ENCODE measurements at places on chromosomes 16 and 17.
A peak's percentile ranks its signal among the peaks of the same experiment; 100 is the strongest.

DNA sequence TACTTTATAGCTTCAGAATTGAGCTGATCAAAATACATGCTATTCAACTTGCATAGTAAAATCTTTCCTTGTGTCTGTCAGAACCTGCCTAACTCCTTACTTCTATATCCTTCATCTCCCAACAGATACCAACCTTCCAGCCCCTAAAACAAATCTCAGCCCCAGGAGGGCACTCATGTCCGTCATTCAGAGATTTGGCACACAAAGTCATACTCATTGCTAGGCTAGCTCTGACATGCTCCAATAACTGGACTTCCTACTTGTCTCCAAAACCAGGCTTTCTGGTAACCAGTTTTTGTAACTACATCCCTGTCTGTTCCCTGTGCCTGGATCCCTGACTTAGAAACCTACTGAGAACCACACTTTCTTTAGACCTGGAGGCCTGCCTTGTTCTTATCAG is 37.5 kb upstream of the DHX40 start:
- no peak for DNase-seq

DNA sequence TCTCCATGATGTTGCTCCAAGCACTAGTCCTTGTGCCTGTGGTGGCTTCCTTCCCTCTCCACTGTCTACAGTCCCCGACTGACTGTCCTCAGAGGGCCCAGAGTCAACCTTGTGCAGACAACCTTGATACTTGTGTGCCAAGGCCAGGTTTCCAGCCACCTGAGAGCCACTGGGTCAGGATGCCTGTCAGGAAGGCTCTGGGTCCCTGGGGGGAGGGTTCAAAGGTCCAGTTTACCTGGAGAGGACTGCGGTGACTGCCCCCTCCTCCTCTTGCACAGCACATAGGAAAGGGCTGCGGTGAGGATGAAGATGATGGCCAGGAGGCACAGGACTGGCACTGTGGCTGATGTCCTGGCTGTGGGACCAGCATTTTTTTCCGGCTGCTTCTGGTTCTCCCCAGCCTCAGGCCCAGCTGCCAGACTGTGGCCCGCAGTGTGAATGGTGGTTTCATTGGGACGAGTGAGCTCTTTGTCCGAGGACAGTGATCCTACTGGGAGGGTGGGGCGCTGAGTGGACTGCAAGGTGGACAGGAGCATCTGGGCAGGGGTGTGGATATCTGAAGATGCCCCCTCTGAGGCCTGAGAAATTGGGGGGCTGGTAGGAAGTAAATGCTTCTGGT is 3.7 kb downstream of the MED11 start:
- no peak for DNase-seq

DNA sequence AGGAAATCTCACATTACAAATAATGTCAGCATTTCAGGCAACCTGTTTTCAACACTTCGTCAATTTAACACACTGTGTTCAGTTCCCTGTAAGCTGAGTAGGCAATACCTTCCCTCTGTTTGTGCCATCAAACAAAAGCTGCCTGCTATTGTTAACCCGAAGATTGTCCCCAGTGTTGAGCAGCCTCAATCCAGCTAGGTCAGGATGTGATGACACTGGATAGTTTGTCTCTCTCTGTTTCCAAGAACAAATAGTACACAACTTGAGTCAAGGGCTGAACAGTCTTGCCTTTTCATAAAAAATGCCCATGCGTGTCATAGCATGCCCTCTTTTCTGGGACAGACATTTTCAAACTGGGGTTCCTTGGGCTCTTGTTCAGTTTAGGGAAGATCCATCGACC is 36.4 kb downstream of the HSD17B2 start:
- DNase-seq = no peak

- DNase-seq = no peak
These were observed 118.6 kb upstream of the TNRC6C start for GRCh38 chr17:77839698-77840512.

GRCh38 chr17:44760474-44761308 is 1.9 kb downstream of the ADAM11 start:
- DNase-seq = no peak

DNA sequence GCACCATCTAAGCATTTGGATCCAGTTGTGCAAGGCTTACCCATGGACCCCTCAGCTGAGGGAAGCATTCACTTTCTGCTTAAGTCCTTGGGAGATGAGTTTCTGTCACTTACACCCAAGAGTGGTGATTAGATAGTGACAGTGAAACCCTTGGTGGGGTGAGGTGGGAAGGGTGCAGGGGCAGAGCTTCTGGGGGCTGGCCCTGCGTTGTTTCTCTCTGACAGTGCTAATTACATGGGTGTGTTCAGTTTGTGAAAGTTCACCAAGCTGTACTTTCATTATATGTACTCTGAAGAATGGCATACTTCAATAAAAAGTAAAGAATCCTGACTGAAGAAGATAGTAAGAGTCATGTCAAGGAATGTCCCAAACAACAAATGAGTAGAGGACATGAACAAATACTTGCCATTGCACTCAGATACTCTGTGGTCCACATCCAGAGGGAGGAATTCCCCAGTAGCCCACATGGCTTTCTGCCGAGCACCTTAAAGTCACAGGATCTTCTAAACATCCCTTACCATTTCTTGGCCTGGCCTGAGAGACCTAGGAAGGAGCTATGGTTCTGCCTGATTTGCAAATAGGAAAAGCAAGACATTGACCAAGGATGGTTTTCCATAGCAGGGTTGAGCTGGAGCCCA is 8.4 kb downstream of the CHST6 start:
- no peak for DNase-seq

DNA sequence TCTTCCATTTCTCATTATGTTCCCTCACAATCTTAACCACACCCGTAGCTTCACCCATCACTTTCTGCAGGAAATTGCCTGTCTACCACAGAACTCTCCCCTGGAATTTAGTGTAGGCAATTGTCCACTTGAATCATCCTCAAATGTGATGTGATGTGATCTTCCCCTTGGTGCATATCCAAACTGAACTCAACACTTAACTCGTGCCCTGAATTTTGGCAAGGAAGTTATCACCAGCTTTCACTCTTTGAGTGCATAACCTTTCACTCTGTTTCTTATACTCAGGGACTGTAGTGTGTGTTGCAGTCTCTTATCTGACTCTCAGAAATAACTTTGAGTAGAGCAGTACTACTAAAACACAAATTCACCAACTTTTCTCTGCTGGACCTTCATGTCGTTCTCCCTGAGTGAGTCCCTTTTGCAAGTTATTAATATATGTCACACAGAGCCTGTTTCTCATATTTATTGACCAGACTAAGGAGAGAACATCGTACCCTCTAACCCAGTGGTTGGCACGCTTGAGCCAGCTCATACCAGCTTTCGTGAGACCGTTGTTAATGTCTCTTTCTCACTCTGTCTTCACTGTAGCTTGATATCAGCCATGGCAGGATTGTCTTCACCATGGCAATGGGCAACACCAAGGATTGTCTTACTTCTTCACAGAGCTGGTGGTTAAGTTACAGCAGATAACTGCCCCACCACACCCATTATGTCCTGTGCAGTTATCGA is 558.9 kb upstream of the HSBP1 start:
- no peak for DNase-seq

DNA sequence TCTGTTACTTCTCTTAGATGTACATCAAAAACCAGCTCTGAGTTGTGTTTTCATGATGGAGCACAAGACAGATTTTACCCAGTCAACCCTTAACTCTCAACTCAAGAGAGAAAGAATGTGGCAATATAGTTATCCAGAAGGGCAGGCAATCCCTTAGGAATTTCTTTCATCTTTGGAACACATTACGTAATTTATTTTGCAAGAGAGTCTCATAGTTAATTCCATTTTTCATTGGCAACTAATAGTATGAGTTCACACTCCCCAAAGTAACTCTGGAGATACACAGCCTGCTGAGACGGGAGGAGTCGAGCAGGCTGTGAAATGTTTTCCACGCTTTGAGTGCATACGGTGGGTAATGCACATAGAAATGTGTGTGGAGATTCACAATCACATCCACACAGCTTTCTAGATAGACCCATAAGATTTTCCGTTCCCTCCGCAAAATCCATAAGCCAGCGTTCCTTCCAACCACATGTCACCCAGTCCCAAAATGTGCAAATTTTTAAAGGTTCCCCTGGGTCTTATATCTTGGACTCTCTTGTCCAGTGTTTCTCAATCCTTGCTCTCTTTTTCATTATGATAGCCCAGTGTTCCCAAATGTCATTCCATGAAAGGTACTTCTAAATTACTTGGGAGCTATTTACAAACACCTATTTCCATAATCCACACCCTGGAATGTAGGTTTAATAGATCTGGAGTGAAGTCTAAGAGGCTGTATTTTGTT is 8.4 kb upstream of the CDRT4 start:
- no peak for DNase-seq

DNA sequence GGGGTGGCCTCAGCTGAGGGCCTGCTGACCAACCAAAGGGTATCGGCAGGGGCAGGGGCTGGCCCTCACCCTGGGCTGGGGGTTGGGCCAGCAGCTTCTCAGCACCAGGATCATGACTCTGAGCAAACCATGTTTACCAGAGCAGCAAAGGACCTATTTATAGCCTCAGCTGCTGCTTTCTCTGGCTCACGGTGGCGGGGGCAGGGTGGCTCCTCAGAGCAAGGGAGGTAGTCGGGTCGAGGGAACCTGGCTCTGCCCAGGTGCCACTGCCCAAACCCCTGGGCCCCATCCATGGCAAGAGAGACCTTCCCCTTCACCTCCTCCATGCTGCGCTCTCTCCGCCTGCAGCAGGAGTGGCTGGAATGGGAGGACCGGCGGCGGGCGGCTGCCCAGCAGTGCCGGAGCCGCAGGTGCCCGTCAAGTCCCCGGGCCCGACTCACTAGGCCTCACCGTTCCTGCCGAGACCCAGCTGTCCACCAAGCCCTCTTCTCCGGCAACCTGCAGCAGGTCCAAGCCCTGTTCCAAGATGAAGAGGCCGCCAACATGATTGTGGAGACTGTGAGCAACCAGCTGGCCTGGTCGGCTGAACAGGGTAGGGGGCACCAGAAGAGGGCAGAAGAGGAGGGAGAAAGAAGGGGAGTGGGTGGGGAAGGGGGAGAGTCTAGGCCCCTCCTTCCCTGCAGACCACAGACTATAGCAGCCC is at the start of gene ASB16:
ASB16 (plus strand) TSS at position 206 of the 703 bp plus-strand sequence; CDS start at position 292, 86 bp downstream.
- no peak for DNase-seq

DNA sequence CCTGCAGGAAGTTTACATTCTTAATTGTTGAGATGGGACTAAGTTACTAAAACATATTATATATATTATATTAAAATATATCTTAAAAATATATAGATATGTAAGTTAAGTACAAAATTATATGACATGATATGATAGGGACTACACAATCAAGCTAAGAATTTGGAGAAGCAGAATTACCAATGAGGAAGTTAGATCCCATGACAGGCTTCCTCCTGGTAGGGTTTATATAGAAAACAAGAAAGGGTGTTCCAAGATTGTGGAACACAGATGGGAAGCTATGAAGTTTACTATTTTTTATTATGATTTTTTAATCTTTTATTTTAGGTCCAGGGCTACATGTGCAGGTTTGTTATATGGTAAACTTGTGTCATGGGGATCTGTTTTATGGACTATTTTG is 260.8 kb upstream of the ZFHX3 start:
- no peak for DNase-seq

GRCh38 chr17:48871035-48871550 is 21.5 kb upstream of the ATP5MC1 start:
- DNase-seq = no peak

DNA sequence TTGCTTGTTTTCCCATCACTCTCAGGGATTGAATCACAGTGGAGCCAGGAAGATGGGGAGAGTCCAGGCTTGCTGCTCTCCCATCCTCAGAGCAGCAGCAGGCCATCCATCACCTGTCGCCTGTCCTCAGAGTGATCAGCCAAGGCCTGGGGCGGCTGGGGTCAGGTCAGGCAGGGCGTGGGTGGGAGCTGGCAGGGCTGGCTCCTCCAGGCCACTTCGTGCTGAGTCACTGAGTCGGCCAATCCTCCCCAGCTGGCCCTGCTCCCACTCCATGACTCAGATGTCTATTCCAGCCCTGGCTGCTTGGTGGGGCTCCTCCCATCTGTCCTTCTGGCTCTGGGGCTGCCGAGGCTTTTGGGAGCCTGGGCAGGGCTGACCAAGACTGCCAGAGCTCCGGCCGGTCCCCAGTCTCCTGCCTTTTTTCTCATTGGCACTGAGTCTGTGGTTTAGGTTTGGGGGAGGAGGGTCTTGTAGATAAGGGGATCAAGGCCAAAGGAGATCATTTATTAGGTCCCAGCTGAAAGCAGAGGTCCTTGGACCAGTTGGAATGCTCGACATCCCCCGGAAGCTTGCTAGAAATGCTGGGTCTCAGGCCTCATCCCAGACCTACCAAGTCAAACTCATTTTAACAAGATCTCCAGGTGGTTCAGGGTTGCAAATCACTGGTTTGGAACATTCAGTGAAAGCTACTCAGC is 72.7 kb downstream of the ABCC1 start:
- DNase-seq = peak; percentile 92

DNA sequence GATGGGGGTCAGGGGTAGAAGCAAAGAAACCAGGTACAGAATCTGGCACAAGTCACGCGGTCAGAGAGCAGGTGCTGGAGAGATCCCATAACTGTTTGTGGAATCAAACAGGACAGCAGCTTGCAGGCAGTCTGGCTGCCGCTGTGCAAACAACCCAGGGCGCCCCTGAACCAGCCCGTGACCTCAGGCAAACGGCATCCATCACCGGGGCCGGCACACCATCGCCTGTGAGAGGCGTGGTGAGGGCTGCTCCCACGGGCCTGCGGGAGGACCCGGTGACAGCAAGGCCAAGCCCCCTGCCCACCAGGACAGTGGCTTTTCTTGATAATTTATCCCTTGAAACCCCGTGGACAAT is 47.9 kb downstream of the CBFA2T3 start:
- DNase-seq = no peak

- no peak for DNase-seq
These were observed 47.5 kb downstream of the RNF213 start for GRCh38 chr17:80307994-80308691.

GRCh38 chr17:9557161-9557755 is 18.4 kb downstream of the STX8 start:
- DNase-seq = no peak

DNA sequence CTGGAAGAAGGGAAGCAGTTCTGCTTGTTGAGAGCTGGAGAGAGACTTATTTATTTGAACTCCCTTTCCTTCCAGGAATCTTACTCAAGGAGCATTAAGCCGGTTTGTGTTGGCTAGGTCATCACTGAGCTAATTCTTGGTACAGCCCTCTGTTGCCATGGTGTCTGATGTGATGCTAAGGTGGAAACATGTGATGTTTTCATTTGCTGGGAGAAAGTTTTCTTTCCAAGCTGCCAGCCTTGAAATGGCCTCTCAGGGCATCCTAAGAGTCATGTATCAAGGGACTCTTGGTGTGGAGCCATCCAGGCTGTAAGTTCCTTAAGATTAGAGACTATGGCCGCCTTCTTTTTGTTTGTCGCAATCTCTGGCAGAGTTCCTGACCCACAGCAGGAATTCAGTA is 4.2 kb downstream of the PSKH1 start:
- DNase-seq = peak; percentile 20

- DNase-seq = no peak
These were observed 307.7 kb downstream of the WWOX start for GRCh38 chr16:78407191-78407590.

Data from RKO (cell line).